H7 (cell line): ENCODE measurements at places on chromosomes 4 and X.

GRCh38 chr4:2395038-2395437, 23.4 kb downstream of the ZFYVE28 start:
- no peak for DNase-seq

DNA sequence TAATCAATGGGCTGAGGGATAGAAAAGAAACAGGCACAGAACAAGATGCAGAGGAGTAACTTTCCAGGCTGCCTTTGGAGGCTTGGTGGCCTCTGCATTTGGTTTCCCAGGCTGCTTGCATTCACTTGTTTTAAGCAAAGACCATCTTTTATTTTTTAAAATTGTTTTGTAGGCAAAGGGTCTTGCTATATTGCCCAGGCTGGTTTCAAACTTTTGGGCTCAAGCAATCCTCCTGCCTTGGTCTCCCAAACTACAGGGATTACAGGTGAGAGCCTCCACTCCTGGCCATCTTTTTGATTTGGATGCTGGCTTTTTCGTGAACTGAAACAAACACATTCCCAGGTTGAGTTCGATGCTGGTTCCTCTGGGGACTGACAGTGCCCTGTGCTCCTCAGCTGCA, 74.1 kb downstream of the SLC9A6 start:
- no peak for DNase-seq

DNA sequence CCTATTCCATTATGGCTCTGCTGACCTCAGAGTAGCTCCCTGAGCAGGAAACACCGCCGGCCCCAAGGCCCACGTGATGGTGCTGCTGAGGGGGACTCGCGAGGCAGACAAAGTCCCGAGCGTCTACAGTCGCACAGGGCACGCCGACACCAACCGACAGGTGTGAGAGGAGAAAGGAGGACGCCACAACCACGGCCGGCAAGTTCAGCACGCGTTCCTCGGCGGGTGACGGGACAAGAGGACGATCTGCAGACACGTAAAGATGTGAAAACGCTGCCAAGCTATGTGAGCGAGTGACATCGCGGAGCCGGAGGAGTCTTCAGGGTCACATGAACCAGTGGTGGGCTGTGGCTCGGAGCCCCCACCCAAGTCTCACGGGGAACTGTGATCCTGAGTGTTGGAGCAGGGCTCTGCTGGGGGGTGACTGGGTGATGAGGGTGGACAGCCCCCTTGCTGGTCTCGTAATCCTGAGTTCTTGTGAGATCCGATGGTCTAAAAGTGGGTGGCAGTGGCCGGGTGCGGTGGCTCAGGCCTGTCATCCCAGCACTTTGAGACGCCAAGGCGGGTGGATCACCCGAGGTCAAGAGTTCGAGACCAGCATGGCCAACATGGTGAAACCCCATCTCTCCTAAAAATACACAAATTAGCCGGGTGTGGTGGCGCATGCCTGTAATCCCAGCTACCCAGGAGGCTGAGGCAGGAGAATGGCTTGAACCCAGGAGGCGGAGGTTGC, 34.0 kb downstream of the PPP2R3B start:
- DNase-seq: no peak

GRCh38 chr4:102141842-102142241, 203.4 kb downstream of the SLC39A8 start:
- no peak for DNase-seq

- DNase-seq: peak; percentile 80
Measured at GRCh38 chrX:2371026-2371711, 129.6 kb downstream of the DHRSX start.

- DNase-seq: no peak
Measured at GRCh38 chr4:1209821-1210220, 37.4 kb upstream of the SPON2 start.

DNA sequence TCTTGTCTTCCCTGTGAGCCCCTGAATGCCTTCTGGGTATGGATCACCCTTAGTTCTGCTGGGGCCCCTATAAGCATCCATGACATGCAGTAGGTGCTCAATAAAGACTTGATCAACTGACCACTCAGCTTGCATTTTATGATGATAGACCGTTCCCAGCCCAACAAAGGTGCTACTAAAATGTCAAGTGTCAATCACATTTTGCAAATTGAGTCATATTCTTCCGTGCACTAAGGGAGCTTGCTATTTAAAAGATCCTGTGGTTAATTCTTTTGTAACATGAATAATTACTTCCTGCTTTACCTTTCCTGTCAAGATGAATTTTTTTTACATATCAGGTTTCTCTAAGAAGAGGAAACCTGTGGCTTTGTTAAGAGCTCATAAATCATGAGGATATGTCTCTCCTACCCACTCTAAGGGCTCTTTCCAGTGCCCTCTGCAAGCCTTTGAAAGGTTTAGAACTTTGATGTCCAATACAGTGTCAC, 47.6 kb downstream of the SH3KBP1 start:
- no peak for DNase-seq

GRCh38 chr4:75496406-75496805, 17.8 kb downstream of the RCHY1 start:
- no peak for DNase-seq

GRCh38 chr4:26346203-26346620, 25.4 kb downstream of the RBPJ start:
- DNase-seq: peak; percentile 72

- DNase-seq: peak; percentile 44
Measured at GRCh38 chr4:150694438-150694837, 112.5 kb downstream of the MAB21L2 start.

GRCh38 chr4:9703391-9703790, 78.0 kb upstream of the DRD5 start:
- peak; percentile 82 for DNase-seq

DNA sequence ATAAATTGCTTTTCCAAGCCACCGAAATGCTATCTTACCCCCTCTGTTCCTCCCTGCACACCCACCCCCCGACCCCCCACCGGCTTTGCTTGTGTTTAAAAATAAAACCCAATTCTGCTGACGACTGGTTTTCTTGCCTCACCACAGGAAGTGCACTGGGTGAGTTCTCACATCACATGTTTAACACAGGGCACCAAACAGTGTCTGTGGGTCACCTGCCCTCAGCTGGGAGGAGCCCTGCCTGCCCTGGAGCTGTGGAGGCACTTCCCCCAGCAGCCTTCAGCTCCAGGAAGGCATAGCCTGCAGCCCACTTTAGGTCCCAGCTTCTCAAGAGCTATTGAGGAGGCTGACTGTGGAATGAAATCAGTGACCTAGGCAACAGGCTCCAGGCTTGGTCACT, 8.8 kb downstream of the TMEM255A start:
- DNase-seq: no peak

GRCh38 chr4:77314697-77315096, 157.7 kb downstream of the CCNG2 start:
- no peak for DNase-seq

DNA sequence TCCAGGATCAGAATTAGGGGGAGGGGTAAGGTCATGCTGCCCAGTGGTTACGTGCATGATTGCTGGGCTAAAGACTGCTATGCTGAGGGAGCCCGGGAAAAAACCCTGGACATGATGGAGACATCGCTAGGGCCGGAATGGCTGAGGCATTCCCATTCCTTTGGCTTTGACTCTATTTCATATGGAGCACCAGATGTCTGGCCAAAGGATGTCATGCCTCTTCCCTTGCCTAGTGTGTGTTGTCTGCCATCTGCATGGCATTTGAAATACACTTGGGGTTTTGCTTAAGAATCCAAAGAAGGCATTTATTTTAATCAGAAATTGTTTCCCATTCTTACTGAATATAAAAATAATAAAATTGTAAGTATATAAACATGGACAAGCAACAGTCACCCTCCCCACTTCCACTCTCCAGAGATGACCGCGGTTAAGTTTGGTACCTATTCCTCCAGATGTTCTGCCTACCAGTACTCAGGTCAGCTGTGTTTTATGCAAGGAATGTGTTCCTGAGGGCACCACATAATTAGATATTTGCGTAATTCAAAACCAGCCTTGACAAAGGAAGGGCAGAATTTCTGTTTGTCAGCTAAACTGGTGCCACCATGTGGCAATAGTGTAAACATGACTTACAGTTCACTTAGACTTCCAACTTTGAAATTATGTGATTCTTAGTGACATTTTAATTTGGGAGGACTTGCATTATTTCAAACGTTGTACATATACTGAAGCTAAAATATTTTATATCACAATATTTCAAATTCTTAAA, 105.9 kb downstream of the CT47B1 start:
- DNase-seq: no peak

DNA sequence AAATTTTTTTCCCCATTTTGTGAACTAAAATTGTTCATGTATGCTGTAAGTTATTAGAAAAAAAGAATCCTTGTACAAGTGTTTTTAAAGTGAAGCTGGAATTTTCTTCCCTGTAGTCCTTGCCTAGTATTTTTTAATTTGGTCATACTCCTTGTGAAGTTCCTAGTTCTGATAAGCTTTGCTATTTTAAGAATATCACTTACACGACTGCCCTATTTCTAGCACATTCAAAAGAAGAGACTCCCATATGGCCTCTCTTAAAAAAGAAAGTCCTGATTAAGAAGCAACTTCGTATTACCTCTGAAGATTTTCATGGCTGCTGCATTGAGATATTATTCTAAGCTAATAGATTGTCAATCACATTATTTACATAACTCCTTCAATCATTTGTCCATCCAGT, 87.2 kb downstream of the KLHL8 start:
- no peak for DNase-seq

- no peak for DNase-seq
Measured at GRCh38 chr4:85717351-85717750, 242.4 kb downstream of the ARHGAP24 start.

GRCh38 chrX:64150775-64151174, 54.7 kb downstream of the AMER1 start:
- no peak for DNase-seq

- DNase-seq: peak; percentile 50
Measured at GRCh38 chrX:40471965-40472648, 108.7 kb upstream of the ATP6AP2 start.

- no peak for DNase-seq
Measured at GRCh38 chr4:120918788-120919187, 3.7 kb downstream of the PRDM5 start.

DNA sequence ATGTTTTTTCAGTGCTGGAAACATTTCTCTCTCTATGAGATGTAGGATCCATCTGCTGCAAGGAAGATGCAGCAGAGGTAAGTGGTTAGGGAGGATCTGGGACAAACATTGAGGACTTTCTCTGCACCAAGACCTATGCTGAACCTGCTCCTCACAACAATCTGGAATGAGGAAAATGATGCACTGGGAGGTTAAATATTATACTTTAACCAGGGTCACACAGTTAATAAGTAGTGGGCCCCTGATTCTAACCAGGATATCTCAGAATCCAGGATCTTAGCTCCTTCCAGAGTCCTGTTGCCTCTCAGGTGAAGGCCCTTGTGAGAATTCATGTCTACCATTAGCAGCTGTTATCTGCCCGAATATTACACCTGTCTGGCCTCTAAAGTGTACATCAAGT, 7.0 kb downstream of the CXCL9 start:
- no peak for DNase-seq

DNA sequence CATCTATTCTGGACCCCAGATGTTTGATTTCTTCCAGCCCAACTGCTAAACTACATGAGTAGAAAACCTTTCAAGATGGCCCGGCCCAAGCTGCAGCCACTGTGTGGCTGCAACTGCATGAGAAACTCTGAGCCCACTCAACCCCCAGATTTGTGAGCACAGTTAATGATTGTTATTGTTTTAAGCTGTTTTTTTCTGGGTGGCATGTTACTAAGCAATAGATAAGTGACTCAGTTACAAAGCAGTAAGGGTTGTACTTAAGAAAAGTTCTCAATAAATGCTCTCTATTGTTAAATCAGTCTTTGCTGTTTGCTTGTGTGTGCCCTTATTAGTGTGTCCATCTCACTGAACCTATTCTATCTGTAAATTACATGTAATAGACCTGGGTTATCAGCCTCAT, 51.8 kb downstream of the GC start:
- DNase-seq: no peak

GRCh38 chr4:71292228-71292627, 46.6 kb upstream of the SLC4A4 start:
- no peak for DNase-seq

DNA sequence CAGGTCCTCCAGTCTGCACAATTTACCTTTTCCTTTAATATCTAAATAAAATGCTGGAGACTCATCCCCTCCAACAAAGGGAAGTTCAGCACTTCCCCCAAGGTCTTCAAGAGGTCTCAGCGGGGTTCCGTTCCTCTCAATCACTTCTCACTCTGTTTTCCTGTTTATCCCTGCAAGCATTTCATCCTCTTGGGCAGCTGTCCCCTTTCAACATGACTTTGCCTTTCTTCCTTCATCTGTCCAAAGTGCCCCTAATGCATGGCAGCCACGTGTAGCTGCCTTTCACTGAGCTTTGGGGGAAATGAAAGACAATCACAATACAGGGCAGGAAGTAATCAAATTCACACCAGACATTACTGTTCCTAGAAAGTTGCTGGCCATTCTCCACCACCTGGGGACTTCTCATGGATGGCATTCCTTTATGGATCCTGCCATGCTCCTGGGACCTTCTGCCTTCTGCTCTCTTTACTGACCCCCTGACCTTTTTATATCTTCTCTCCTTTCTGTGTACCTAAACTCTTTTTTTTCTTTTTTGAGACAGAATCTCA, 79.7 kb upstream of the USP9X start:
- DNase-seq: peak; percentile 45

DNA sequence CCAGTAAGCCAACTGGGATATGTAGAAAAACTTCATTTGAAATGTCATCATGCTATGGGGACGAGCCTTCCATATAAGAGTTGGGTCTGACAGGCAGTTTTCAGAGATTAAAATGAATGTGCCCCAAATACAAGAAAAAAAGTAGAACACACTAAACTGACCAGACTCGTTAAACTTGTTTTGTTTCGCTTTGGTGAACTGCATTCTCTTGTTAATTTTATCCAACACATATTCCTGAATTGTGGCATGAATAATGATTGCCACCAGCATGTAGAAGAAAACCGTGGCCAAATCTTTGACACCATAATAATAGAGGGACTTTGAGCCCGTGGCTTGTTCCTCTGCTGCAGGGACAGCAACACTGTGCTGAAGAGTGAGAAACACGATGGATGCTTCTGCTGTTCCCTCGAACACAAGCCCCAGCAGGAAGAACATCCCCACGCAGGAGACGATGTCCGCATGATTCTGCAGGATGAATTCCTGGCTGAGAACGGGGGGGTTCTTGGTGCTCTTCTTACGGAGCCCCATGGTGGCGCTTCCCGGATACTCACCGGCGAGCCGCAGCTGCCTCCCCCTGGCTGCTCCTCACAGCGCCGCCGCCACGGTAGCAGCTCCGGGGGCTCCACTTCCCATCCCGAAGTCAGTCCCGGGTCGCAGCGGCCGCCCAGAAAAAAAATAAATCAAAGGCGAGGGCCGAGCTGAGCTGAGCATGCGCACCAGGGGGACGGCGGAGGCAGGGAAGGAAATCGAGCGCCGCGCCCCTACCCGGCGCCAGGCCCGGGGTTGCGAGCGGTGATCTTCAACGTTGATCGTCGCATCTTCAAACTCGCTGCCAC, at the start of gene TRAM1L1:
Gene TRAM1L1, minus strand, starts transcription at position 711 of the 836 bp plus-strand sequence. Its CDS starts 183 bp downstream, at position 528.
- peak; percentile 76 for DNase-seq

GRCh38 chrX:8728932-8729535, 2.9 kb downstream of the ANOS1 start:
- no peak for DNase-seq

GRCh38 chrX:129161108-129161507, 362.2 kb downstream of the SMARCA1 start:
- peak; percentile 13 for DNase-seq
